ENCODE measurements at places on chromosomes 7 and 10.

DNA sequence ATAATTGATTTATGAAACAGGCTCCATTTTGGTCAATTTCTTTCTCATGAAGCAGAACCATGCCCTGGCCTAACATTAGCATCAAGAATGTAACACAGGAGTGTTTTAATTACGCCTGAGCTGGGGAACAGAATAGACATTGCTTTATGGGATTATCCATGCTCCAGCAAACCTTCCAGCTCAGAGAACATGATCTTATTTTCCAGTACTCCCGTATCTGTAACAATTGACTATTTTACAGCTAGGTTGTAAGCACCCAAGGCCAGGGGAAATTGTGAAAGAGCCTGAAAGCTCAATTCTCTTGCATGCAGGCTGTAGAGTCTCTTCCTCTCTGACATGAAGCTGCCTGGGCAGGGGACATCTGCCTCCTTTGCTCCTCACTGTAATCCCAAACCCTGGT, 30.8 kb upstream of the CRYGN start:
- no peak for DNase-seq

- DNase-seq = no peak
Observed at GRCh38 chr10:49180444-49180860, 7.7 kb downstream of the TMEM273 start.

- DNase-seq = no peak
Observed at GRCh38 chr10:116671274-116671926, 50.6 kb downstream of the PNLIPRP2 start.

DNA sequence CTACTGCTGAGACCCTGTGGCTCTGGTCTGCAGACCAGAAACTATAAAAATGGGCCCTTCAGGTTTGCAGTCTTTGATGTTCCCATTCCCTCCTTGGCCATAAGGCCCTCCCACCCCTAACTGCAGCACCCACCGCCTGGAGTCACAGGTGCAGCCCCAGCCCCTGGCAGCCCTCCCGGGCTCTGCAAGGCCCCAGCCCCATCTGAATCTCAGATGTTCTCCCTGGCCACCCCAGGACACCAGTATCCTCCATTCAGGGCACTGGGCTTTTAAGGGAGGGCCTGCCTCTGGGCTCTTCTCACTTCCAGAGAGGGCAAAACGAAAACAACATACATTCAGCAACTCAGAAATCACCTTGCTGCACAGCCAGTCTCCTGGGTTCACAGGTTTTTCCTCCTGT, 107.7 kb upstream of the RET start:
- DNase-seq = no peak

DNA sequence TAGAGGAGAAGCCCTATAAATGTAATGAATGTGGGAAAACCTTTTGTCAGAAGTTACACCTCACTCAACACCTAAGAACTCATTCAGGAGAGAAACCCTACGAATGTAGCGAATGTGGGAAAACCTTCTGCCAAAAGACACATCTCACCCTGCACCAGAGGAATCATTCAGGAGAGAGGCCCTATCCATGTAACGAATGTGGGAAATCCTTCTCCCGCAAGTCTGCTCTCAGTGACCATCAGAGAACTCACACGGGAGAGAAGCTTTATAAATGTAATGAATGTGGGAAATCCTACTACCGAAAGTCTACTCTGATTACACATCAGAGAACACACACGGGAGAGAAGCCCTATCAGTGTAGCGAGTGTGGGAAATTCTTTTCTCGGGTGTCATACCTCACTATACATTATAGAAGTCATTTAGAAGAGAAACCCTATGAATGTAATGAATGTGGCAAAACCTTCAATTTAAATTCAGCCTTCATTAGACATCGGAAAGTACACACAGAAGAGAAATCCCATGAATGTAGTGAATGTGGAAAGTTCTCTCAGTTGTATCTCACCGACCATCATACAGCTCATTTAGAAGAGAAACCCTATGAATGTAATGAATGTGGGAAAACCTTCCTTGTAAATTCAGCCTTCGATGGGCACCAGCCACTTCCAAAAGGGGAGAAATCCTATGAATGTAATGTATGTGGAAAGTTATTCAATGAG, 18.9 kb downstream of the RBAK start:
- DNase-seq = no peak

DNA sequence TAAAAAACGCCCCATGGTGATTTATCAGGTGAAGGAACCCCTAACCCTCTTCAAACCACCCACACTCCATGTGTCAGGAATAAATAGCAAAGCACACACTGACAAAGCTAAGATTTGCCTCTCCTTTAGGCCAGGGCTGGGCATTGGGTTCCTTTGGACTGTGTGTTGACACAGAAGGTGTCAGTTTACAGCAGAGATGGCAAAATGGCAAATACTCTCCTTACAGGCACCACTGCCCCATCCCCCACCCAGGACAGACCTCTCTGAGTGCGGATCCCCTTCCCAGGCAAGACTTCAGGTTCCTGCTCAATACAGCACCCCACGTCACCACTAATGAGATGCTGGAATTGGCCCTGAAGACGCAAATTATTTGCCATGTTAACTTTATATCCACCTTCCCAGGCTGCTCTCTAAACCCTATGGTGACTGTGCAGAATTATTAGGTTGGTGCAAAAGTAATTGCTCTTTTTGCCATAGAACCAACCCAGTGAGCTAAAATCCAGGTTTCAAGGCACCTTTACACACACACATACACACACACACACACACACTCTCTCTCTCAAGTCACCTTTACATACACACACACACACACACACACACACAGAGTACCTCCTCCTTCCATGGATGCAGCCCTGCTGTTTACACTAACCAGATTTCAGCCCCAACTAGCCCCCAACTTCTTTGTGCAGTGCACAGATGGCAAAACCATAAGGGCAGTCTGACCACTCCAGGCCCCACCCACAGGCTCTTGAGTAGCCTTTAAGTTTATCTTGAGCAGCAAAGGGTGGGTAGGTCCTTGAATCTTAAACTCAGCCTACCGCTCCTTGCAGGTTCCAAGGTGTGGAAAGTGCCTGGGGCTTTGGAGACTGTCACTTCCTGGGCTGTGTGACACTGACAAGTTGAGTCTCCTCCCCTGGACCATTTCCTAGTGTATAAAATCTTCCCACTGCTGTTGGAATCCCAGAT, 4.0 kb upstream of the ZCCHC24 start:
- no peak for DNase-seq

DNA sequence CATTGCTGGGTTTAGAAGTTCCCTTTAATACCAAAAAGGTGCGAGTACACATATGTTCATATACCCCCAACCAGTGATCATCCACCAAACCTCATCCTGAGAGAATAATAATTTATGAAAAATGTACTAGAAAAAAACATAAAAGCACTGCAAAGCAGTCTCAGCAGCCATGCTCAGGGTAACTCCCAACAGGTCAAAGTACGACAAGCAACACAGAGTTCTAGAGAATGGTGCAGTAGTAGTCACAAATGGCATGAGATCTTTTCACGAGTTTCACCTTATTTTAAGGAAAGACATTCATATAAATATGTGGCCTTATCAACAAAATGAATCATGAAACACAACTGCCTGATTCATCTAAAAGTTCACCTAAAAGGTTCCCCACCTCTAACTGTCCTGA, 338.5 kb downstream of the PARD3 start:
- no peak for DNase-seq

DNA sequence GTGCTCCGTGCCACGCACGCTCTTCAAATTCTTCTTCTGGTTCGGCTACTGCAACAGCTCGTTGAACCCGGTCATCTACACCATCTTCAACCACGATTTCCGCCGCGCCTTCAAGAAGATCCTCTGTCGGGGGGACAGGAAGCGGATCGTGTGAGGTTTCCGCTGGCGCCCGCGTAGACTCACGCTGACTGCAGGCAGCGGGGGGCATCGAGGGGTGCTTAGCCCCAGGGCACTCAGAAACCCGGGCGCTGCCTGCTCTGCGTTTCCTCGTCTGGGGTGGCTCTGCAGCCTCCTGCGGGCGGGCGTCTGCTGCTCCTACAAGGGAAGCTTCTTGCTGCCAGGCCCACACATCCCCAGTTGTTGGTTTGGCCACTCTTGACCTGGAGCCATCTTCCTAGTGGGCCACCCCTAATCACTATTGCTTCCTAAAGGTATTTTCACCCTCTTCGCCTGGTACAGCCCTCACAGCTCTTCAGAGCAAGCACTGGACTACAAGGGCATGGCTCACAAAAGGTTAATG, 2.5 kb downstream of the ADRA2A start:
- no peak for DNase-seq

- DNase-seq = no peak
Observed at GRCh38 chr10:43108951-43109350, 29.3 kb upstream of the CSGALNACT2 start.

- no peak for DNase-seq
Observed at GRCh38 chr10:111161109-111161874, 84.5 kb downstream of the ADRA2A start.

- DNase-seq = peak; percentile 55
Observed at GRCh38 chr10:119871881-119872609, 598 bp downstream of the MCMBP start.

GRCh38 chr10:98349508-98349922, 65.5 kb downstream of the PYROXD2 start:
- DNase-seq = no peak

DNA sequence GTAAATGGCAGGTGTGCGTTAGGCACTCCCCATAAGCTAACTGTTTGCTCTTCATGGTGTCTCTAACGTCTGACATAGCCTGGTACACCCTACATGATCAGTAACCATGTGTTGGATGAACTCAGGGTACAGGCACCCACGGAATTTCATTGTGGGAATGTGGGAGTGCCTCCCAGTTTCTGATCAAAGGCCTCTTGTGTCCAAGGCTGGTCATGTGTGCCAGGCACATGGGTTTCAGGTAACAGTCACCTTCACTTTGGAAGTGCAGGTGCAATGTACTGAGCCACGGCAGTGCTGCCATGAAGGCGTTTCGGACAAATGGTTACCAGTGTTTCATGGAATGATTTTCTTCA, 298.3 kb downstream of the DNAJB6 start:
- no peak for DNase-seq

DNA sequence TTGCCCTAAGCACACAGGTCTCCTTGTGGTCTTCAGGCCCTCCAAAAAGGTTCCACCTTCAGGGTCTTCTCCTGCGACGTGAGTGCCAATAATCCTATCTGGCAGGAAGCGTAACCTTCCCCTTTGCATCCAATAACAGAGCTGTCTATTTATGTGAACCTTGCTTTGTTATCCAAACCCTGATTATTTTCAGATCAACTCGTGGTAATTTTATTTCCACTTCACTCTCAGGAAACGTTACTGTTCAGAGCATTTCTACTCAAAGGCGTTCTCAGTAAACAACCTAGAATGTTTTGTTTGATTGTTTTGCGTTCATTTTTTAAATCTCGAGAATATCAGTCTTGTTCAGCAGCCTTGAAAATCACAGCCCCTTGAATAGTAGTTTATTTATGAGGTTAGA, 232.3 kb upstream of the KLF6 start:
- DNase-seq = no peak

GRCh38 chr7:76230214-76230613, 28.5 kb downstream of the SRRM3 start:
- DNase-seq = no peak

GRCh38 chr7:149799397-149800168, 26.2 kb upstream of the ZNF467 start:
- peak; percentile 25 for DNase-seq

DNA sequence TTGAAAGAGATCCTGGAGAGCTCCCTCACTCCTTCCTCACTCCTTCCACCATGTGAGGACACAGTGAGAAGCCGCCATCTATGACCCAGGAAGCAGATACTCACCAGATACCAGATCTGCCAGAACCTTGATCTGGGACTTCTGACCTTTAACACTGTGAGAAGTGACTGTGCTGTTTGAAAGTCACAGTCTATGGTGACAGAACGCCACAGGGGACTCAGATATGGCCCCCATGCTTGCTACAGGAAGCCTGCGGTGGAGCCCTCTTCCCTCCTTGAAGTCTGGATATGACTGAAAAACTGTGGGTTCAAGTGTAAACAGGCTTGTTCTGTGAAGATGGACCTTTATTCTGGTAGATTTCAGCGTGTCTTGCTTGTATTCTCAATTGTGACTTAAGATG, 297.8 kb downstream of the KLF6 start:
- DNase-seq = no peak

DNA sequence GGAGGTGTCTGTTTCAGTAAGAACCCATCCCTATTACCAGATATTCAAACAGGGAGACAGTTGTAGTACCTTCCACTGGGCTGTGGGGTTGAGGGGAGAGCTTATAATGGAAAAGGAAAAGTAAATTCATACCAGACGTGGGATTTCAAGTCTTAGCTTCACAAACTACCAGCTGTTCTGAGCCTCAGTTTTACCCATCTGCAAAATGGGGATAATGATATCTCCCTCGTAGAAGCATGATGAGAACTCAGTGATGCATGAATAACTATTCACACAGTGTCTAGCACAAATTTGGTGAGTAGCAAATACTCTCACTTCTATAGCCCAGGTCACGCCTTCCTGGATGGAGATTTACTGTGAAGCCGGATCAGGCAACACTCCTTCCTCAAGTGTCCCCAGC, 29.1 kb upstream of the IKZF1 start:
- DNase-seq = no peak

GRCh38 chr10:13891128-13892000, 304.6 kb downstream of the PRPF18 start:
- DNase-seq = no peak

DNA sequence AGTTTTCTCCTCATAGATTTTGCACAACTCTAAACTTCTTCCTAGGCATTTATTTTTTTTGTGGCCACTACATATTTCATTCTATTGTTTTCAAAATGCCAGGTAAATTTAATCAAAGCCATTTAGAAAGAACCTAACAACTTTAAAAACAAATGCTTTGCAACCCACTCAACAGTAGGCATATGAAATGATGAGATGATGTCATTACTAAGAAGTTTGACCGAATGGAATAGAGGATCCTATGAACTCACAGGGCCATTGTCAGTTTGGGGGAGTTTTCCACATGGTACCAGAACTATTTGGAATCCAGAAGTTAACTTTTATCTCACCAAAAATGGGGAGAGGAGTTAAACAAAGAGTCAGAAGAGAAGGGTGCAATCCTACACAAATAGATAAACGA, 100.7 kb upstream of the INHBA start:
- no peak for DNase-seq

DNA sequence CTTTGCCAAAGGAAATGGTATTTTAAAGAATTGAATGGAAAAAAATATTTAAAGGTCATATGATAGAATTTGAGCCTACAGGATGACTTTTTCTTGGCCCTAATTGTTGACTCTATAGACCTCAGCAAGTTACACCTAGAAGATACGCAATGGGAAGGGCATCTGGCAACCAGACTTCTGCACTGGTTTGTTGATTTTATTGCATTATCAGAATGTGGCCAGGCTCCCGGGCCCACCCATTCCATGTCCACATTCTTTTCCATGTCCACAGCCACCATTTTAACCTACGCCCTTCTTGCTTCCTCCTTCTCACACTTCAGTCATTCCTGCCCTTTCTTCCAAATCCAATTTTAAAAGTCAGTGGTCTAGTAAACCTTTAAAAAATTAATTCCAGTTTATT, 738.4 kb downstream of the SUGCT start:
- DNase-seq = no peak
